ENCODE measurements at places on chromosomes 7 and 10.

GRCh38 chr10:62632071-62632809, 172.3 kb upstream of the ADO start:
- DNase-seq, result no peak

DNA sequence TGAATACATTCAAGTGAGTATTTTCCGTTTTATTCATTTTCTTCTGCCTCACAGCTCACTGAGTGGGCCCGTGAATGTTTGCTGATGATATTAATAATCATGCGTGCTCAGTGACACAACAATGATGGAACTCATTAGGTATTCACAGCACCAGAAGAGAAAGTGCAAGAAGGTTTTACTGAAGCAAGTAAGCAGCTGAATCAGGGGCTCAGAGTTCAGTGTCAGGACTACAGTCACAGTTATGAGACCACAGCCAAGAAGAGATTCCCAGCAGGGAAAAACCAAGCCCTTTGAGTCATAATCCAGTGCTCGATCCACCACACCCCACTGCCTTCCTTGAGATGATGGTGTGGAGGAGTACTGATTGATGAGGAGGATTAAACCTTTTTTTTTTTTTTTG, 247.4 kb downstream of the KIAA1217 start:
- peak; percentile 51 for DNase-seq

DNA sequence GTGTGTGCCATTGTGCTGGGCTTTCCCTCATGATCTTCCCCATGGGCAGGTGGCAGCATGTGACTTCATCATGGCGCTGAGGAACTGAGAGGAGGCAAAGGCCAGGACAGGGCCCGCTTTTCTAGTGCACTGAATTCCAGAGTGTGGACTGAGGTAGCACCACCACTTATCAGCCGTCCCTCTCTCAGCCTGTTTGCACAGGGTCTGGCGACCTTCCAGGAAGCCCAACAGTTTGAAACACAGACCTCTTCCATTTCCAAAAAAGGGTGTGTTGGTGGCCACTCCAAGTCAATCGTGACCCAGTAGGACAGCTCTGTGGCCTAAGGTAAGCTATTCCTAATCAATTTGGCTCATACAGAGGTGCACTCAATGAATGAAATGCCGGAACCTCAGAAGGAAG, 4.4 kb downstream of the DNAJC30 start:
- DNase-seq, result no peak

DNA sequence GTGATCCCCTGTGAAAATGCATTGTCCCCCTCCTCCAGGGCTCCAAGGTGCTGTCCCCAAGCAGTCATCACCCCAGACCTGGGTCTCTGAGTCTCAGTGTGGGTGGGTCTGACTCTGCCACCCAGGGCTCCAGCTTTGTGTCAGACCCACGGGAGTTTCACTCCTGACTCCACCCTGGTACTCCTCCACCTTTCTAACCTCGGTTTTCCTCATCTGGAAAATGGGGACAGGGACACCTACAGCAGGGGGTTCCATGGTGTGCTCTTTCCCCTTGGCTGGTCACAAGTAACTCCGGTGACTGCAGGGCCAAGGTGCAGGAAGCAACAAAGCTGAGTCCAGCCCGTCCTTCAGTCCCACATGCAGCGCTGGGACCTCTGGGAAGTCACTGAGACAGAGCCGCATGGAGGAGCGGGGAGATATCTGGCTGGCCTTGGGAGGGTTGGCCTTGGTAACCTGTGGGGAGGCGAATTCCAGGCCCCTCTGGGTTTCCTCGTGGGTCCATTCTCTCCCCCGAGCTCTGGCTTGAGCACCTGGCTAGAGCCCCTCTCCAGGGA, 41.8 kb upstream of the RABGEF1 start:
- no peak for DNase-seq

DNA sequence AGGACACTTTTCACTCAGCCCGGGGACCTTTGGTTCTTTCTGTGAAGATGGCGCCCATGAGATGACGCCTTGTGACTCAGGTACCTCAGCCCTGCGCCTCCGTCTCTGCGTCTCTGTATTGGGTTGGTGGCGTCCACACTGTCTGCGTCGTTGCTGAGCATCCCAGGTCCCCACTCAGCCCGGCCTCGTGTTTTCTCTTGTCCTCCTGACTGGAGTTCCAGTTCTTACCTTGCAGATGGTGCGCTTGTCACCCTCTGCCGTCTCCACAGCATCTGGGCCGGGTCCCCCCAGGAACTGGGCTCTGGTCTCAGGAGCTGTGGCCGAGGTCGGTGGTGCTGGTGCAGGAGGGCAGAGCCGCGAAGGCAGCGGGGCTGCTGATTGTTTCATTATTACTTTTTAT, 150.4 kb downstream of the WDR37 start:
- no peak for DNase-seq

DNA sequence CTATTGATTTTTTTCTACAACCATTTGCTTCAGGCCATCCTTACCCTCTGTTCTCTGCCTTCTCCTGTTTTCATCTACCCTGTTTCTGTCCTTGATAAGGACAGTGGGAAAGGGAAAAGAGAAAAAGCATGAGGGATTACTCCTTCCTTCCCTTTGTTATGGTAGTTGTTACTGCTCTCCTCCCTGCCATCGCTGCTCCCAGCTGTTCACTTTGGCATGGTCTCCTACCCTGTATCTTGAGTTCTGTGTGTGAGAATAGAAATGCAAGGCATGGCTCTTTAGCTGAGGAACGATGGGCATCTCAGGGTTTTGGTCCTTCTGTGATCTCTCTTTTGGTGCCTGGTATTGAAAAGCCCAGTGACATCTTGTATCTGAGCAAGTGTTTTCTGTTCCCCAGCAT, 6.4 kb downstream of the CCSER2 start:
- DNase-seq, result no peak

- peak; percentile 76 for DNase-seq
Measured at GRCh38 chr10:77737608-77738007, 100.0 kb upstream of the KCNMA1 start.

DNA sequence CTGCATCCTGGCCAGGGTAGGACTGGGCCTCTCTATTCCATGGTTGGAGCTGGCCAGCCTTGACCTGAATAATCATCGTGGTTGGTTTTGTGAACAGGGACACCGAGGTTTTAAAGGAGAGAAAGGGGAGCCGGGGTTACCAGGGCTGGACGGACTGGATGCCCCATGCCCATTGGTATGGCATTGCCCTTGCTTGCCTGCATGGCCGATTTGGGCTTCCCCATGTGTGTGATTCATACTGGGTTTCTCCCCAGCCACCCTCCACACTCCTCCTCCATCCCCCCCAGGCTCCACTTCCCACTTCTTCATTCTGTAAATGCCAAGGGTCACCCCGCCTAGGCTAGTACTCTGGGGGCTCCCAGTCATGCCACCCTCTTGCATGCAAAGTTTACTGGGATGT, 98.8 kb upstream of the MACROH2A2 start:
- DNase-seq, result no peak

- DNase-seq, result peak; percentile 78
Measured at GRCh38 chr10:74593470-74593869, 232.9 kb upstream of the KAT6B start.

GRCh38 chr7:26723129-26723528, 141.3 kb downstream of the SKAP2 start:
- DNase-seq, result no peak

DNA sequence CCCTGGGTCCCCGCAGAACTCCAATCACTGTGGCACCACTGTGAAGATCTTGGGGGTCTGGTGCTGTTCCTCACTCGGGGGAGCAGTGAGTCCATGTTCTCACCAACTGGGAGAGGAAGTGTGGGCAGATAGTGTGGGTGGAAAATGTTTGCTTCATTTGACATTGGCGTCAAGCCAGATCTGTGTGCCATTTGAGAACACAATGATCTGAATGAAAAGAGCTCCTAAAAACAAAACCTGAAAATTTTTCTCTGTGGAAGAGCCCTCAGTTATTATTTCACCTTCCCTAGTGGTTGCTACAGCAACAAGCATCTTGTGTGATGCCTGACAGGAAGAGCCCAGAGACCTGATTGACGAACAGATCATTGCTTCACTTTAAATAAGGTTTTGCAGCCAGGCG, 125.6 kb downstream of the VIPR2 start:
- DNase-seq, result no peak

DNA sequence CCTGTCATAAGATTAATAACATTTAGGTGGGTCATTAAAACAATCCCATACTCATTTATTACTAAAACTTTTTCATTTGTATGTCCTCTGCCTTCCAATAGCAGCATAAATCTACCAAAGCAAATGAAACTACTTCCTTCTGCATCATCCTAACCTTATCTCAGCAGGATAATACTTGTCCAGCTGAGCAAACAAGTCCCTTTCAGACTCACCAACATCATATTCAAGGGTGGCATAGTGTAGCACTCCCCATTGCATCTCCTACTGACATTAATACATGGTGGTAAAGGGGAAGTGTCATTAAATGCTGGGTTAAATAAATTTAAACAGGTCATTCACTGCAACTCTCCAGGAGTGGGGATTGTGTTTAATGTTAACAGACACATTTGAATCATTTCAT, 3.4 kb upstream of the MINDY3 start:
- DNase-seq, result no peak
